ENCODE measurements at places on chromosomes 7 and 10.

DNA sequence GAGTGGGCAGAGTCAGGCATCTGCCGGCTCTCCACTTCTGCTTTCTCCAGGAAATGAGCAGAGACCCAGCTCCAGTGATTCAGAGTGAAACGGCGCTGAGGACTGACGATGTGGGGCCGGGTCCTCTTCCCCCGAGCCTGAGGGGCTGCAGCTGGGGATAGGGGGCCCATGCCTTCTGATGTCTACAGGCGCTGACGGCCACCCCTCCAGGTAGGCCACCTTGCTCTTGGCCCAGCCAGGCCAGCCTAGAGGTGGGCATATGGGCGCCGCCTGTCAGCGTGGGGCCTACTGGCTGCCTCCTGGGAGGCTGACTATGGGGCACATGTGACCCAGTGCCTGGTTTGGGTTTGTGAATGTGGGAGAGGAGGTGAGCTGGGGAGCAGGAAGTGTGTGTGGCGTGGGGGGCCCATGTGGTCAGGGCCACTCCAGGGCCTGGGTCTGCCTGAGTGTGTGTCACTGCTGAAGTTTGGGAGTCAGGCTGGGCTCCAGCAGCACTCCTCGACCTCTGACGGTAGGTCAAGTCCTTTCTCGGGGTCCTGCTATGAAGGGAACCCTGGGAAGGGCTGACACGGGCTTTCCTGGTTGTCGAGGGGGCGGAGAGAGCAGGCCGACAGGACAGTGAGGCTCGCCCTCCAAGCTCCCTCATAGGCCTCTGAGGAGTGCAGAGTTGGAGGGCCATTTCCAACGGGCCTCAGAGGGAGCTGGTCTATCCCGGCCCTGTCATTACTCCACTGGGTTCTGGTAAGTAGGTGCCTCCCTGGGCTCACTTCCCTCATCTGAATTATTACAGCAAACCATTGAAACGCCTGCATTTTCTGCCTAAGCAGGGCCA is at the start of gene WDFY4:
WDFY4 (plus strand) TSS at position 82 of the 832 bp plus-strand sequence. CDS start 24,860 bp downstream, outside the sequence.
- no peak for DNase-seq

- DNase-seq, result no peak
Measured at GRCh38 chr10:4512671-4513240, 313.3 kb upstream of the AKR1E2 start.

- DNase-seq, result no peak
Measured at GRCh38 chr7:20786779-20787659, at the start of gene SP8. Gene SP8 (minus strand): TSS chr7:20786886. CDS start chr7:20786798, 88 bp downstream.

DNA sequence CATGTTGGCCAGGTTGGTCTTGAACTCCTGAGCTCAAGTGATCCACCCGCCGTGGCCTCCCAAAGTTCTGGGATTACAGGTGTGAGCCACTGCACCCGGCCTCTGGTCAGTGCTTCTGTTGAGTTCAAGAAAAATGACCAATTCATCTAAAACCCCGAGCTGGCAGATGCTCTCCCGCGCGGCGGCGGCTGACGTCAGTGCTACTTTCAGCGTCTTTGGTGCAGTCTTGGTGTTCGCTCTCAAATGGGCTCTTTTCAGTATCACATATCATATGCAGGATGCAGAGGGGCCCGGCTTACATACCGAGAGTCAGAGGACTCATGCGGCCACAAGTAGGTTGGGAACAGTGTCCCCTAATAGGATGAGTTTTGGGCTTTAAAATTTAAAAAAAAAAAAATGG is 125.9 kb downstream of the CUX1 start:
- no peak for DNase-seq

DNA sequence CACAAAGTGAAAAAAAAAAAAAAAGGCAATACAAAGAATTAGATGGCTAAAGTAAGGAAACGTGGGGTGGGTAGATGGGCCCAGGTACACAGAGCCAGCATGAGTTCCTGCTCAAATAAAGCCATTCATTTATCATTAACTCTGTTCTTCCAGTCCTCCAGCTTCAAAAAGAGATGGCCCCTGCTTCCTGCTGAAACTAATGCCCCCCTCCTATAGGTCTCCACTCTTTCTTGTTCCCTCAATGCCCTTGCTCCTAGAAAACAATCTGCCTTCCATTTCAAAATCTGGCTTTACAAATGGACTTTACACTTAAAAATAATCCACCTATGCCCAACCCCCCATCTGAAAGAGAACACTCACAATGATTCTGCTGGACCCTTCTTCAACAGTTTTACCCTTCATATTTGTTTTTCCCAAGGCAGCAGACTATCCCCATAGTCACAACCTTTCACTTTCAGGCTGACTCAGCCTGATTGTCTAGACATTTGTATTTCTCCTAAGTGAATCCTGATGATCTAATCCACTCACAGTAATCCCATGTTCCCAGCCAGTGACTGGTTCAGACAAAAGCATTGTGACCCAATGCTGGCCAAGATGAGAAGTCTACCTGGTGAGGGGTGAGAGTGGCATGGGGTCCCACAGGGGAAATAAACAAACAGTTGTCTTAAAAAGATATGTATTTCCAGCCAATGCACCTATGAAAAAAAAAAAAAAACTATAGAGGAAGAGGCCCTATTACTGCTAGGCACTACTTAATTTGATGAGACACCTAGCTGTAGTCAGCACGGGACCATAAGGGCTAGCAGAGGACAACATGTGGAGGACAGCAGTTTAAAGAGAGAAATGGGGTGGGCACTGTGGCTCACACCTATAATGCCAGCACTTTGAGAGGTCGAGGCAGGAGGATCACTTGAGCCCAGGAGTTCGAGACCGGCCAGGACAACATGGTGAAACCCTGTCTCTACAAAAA is 74.6 kb upstream of the GRID1 start:
- no peak for DNase-seq

GRCh38 chr7:117654780-117655179 is 175.0 kb downstream of the CFTR start:
- no peak for DNase-seq
